ENCODE measurements at places on chromosomes 1 and 21.
A peak's percentile ranks its signal among the peaks of the same experiment; 100 is the strongest.

DNA sequence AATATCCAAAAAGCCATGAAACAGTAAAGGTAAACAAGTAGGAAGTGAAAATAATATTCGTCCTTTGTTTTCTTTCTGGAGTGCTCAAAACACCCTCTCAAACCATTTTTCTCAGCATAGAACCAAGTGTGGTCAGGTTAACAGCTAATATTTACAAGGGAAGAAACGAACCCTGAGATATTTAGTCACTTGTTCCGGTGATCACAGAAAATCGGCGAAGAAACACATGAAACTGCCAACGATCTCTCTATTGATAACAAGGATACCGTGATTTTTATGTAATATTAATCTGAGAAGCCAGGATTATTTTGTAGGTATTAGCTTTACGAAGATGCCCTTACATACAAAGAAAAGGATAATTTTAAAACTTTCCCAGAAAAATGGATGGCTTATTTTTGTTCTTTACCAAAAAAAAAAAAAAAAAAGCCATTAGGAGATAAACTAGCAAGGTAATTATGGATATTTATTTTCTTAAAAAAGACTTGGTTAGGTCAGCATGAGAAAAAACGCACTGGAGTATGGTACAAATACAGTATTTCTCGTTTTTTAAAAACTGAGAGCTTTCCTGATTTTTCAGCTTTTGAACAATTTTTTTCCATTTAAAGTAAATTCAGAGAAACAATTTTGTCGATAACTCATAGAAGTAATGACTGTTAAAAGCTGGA lies 107.3 kb upstream of the HNRNPU start:
- DNase-seq = no peak

DNA sequence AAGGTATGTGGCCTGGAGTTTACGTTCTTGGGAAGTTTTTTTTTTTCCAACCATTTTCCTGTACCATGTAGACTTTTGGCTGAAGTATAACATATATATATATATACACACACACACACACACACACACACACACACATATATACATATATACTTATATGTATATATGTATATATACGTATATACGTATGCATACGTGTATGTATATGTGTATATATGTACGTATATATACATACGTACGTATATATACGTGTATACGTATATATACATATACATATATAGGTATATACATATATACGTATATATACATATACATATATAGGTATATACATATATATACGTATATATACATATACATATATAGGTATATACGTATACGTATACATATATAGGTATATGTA lies 18.9 kb downstream of the CR1 start:
- DNase-seq = no peak

- DNase-seq = no peak
Measured at GRCh38 chr21:44349847-44350772, 3.3 kb upstream of the TRPM2 start.

DNA sequence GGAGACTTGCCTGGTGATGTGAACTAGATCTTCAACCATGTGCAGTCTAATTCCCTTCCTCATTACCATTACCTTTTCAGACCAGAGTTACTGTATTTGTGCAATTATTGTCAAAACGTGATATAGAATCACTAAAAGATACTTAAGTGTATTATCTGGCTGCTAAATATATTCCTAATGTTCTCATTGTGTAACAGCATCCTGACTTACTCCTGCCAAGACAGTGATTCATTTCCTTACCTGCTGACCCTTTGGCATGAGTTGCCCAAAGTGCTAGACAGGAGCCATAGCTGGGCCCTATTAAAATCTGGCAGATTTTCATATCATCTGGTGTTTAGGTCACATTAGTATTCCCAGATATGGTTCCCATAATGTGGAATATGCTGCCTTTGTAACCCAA lies 598.3 kb upstream of the CAMK1G start:
- no peak for DNase-seq

- DNase-seq = no peak
Measured at GRCh38 chr1:152725261-152725660, 17.3 kb downstream of the LCE4A start.

DNA sequence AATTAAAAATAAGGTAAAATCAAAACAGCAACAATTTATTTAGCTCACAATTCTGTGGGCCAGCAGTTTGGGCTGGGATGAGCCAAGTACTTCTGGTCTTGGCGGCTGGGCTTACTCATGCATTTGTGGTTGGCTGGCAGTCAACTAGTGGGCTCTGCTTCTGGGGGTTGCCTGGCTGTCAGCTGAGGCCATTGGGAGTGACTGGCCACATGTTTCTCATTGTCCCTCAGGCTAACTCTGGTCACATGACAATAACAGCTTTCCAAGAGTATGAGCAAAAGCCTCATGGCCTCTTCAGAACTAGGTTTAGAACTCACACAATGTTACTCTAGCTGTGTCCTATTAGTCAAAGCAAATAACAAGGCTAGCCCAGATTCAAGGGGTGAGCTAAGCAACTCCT lies 15.6 kb upstream of the CHIA start:
- DNase-seq = peak; percentile 47

- no peak for DNase-seq
Measured at GRCh38 chr1:208759255-208759654, 515.1 kb upstream of the PLXNA2 start.

DNA sequence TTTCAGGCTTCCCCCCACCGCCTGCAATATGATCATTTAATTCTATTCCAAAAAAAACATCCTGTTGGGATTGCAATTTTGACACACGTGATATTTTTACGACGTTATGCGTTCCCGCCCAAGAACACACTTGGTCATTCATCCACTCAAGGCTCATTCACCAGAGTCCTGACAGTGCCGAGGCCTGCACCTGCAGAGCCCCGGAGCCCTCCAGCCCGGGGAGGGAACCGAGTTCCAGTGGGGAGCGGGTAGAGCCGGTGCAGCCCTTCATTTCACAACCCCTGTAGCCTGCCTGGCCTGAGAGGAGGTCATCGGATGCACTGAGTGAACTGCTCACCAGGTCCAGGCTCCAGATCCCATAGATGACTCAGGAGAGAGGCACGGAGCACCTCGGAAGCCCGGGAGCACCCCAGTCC lies 156.0 kb upstream of the BACE2 start:
- DNase-seq = no peak

DNA sequence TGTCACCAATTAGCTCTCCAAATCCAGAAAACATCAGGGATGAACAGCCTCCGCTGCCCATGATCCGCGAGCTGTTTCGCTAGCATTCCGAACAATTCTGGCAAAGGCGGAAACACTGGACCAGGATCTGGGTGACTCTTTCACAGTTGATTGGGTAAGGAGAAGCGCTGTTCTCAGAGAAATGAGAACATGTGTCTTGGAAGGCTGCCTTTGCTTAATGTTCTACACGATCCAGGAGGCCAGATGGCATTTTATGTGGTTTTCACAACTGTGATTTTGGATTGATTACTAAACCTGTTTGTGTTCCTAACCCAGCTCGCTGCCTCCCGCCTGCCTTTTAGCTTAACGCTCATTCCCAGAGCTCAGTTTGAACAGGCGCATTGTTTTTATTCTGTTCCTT lies 144.0 kb downstream of the KIF26B start:
- no peak for DNase-seq

- DNase-seq = peak; percentile 82
Measured at GRCh38 chr1:31955917-31956736, 18.0 kb upstream of the PTP4A2 start.

DNA sequence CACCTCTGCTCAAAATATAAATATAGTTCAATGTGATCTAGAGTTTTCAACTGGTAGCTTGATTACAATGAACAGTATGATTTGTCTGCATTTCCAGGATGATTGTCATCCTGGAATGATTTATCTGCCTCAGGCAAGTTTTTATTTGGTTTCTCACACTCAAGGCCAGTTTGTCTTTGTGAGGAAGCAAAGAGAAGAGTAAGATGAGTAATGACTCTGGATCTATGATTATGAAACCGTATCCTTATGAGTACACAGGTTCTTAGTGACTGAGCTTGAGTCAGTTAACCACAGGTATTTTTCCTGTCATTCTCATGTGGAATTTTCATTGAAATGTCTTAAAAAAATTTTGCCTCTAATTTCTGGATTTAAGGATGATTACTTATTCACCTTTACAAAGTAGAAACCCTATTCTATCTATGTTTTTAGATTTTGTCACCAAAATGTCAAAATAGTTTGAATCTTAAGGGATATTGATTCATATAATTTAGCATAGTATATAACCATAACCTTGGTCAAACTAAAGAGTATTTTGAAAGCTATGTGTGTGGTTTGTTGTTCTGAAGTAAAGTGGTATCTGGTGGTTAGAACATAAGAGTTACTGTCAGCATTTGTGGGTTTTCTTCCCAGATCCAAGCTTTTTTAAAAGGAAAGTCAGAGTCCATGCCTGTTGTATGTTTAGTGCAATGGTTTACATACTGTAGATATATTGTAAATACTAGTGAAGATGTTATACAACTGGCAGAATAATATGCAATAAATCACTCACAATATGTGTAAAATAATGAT lies 145.0 kb downstream of the RASAL2 start:
- DNase-seq = no peak

- no peak for DNase-seq
Measured at GRCh38 chr1:6700853-6701436, 671 bp downstream of the DNAJC11 start.

- no peak for DNase-seq
Measured at GRCh38 chr1:234881893-234882771, 246.5 kb downstream of the TOMM20 start.

GRCh38 chr1:184640505-184640904 lies 114.2 kb downstream of the EDEM3 start:
- no peak for DNase-seq

DNA sequence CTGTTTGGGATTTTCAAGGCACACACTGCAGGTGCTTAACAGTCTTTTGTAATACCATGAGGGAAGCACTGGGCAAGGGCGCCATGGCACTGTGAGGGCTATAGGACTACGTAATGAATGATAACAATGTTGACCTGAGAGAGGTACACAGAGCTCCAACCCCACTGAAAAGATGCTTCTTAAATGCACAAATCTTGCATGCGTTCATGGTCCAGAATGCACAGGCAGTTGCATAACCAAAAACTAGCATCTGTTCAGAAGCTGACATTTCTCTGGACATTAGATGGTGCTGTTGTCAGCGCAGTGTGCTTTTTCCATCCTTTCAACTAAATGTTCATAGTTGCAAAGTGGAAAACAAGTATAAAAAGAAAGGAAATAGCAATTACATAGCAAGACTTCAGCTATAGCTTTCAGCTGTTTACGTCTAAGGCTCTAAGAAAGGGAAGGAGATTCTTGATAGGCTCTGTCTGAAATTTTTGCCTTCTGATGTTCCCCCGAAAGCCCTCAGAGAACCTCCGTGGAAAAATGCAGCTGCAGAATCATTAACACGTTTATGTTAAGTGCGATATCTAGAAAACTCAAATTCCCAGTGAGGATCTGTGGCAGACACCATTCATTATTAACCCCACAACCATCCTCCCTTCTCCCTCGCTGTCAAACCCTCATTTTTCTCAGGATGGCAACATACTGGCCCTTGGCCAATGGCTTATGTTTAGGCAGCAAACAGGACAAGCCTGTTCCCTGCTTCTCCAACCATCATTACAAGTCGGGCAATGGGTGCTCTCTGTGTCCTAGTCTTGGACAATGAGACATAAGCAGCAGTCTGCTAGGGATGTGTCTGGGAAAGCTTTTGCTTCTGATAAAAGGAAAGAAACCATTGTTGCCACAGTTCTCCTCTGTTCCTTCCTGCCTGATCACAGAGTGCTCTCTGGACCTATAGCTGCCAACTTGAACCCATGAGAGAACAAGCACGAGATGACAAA lies 8.2 kb upstream of the TARBP1 start:
- DNase-seq = no peak

GRCh38 chr1:153356392-153357075 lies 1.1 kb upstream of the S100A9 start:
- no peak for DNase-seq

DNA sequence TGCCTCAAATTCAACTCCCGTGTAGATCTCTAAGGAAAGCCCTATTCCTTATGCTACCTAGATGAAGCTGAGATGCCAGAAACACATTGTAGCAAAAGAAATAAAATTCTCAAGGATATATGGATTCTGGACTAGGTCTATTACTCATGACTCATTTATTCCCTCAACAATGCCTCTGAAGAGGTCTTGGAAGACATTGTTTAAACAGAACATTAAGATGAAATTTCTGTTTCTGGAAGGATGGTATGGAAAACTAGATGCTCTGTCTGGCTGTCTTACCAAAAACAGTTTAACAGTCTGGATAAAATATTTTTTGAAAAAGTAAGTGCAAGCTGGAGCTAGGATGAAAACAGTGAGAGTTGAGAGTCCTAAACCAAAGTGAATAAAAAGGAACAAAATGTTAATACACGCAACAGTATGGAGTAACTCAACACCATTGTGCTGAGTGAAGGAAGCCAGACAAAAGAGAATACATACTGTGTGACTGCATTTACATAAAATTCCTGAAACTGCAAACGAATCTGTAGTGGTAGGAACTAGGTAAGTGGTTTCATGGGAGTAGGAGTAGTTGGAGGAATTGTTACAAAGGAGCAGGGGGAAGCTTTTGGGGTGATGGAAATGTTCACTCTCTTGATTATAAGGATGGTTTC lies 59.3 kb upstream of the GNG12 start:
- no peak for DNase-seq

DNA sequence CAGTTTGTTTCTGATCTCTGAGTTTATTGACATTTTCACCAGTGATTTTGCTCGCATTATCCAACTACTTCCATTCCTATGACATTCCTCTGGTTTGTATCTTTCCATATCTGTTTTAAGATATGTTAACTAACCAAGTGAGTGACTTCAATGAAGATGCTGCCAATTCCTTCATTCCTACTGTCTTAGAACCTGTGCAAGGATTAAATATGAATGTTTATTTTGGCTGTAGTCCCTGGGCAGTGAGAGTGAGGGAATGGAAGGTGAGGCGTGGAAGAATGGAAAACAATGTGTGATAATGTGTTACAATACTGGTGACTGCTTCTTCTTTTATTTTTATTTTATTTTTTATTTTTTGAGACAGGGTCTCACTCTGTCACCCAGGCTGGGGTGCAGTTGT lies 183.0 kb downstream of the SDCCAG8 start:
- DNase-seq = no peak

GRCh38 chr1:22883406-22883805 lies 89.3 kb downstream of the LACTBL1 start:
- no peak for DNase-seq

DNA sequence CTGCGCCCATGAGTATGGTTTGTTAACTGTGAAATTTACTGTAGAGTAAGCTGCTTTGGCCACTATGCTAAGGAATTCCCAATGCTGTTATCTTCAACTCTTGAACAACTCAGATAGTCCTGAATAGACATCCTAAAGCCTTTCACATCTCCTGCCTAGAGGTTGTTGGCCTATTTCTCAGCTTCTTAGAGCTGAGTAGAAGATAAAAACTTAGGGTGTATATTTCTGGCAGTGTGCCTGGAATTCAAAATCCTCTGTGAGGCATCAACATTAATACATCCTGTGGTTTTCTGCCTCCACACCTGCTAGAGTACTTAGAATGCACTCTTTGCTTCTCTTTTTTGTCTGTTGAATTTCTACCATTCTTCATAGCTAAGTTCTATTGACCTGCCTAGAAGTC lies 45.8 kb upstream of the RC3H1 start:
- no peak for DNase-seq

- peak; percentile 77 for DNase-seq
Measured at GRCh38 chr1:165592945-165593823, 37.9 kb upstream of the MGST3 start.
